ENCODE measurements at places on chromosomes 2 and 18. TPM values are rescaled to one million over a fixed set of nuclear protein-coding genes. Genes with fewer than 3 reads are reported as not detected.

DNA sequence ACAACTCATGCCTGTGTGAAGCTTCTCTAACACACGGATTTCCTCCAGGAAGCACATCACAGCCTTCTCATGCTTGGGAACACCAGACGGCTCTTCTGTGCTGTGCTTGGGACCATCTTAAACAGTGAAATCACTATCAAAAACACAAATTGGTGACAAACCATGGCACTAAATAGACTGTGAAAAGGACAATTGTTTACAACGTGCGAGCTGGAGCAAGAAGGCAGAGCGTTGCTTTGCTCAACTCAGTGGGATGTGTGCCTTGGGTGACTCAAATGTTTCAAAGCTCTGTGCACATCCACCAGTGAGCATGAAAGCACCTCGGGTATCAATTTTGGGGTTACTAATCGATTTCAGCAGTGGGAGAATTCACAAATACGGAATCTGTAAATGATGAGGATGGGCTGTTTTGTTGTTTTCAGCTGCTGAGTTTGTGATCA lies 182.4 kb upstream of the ARL4C start:
- no peak for DNase-seq

GRCh38 chr18:38241736-38242135 lies 676.1 kb upstream of the CELF4 start:
- DNase-seq = no peak

The HOXD10 gene
- 1.9 TPM for total RNA-seq

The C2orf66 gene
- total RNA-seq = 0.36 TPM

Measured in sciatic nerve (tissue), 2 donors.